Peyer's patch (tissue), 4 donors: ENCODE measurements at places on chromosomes 6 and 20. TPM values are rescaled to one million over a fixed set of nuclear protein-coding genes. Genes with fewer than 3 reads are reported as not detected.

DNA sequence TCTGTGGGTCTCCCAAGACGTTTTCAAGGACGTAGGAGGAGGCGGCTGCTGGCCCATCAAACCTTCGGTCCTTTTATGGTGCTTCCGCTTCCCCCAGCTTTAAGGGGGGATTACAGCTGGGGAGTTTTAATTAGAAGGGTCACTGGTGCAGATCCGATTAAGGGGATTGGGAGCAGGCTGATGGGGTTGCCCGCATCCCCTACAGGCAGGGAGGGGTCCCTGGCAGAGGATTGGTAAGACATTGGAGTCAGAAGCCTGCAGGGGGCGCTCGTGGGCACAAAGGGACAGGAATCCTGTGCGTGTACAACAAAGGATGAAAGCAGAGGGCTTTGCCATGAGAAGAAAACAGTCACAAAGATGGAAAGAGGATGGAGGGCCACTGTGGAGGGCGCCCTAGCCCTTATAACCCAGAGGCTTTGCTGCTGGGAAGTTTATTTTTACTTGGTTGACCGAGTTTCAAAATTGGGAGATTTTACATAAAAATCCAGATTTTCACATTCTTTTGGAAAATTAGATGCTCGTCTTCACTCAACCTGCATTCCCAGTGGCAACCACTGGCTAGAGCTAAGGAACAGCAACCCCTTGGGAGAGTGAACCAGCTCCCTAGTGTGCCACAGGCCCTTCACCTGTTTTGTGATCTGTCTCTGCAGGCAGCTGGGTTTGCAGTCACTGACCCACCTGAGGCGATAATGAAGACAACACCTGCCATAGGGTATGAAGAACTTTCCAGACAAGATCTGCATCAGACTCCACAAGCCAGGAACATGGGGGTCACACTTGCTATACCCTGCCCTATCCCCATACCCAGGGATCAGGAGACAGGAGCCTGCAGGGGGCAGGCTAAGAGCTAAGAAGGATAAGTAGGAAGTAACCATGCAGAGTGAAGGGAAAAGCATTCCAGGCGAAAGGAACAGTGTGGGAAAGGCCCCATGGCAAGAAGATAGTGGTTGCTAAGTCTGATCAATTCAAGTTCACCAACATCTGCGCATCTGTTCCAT, 97.7 kb downstream of the KCNB1 start:
- DNase-seq: peak; percentile 23
- no peaks in the 10 kb centered on the region for H3K36me3 ChIP-seq
- no peak overlapping the region for H3K4me3 ChIP-seq
- H3K27ac ChIP-seq: peak overlapping the region; percentile 17
- no peaks in the 10 kb centered on the region for H3K27me3 ChIP-seq
- no peaks in the 10 kb centered on the region for H3K4me1 ChIP-seq

- H3K27me3 ChIP-seq: no peaks in the 10 kb centered on the region
- DNase-seq: no peak
- H3K4me1 ChIP-seq: no peaks in the 10 kb centered on the region
- no peak overlapping the region for H3K4me3 ChIP-seq
Observed at GRCh38 chr6:54286141-54286540, 22.1 kb upstream of the TINAG start.

DNA sequence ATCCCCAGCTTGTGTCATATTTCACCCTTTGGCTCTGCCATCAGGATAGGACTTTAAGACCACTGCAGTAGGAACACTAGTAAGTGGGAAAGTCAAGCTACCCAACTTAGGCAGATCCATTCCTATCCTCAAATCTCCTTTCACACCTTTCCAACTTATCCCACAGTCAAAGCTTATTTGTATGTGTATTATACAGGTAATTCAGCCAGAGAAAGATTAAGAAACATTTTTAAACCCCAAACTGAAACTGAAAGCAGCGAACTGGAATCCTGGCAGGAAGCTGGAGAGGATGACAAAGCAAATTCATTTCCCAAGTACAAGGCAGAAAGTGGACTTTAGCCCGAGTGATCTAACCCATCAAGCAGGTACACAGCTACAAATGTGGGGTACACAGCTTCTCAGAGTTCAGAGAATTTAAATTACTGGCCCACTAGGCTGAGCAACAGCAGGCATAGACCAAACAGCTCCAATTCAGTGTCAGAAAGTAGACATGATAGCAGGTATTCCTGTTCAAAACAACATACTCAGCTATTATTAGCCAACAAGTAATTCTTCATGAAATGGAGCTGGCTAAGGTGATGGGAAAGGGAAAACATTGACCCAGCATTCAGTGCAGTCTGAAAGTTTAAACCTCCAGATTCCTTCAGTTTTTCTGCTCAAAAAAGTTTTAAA, 39.1 kb downstream of the ILRUN start:
- H3K36me3 ChIP-seq: no peaks in the 10 kb centered on the region
- DNase-seq: no peak
- H3K27me3 ChIP-seq: no peaks in the 10 kb centered on the region
- peak overlapping the region; percentile 38 for H3K4me3 ChIP-seq
- H3K27ac ChIP-seq: peak overlapping the region; percentile 84
- H3K4me1 ChIP-seq: peaks cover 21% of the 10 kb centered on the region

GRCh38 chr20:46023999-46024398, 5.0 kb upstream of the SLC12A5 start:
- DNase-seq: no peak
- H3K27me3 ChIP-seq: no peaks in the 10 kb centered on the region
- no peaks in the 10 kb centered on the region for H3K36me3 ChIP-seq
- peaks cover 17% of the 10 kb centered on the region for H3K4me1 ChIP-seq

DNA sequence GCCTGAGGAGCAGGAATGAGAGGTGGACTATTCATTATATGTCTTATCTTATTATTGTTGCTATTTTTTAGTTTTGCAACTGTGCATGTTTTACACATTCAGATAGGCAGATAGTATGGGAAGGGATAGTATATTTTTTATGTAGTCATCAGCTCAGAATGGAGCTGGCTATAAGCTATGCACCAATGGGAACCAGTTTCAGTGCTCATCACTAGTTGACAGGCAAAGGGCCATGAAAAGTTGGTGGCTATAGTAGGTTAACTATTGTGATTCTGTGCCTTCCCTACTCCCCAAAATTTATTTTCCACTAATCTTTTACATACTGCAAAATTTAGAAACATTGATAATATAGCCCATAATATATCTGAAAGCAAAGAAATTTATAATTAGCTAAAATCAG, 5.3 kb upstream of the UBD start:
- H3K36me3 ChIP-seq: no peaks in the 10 kb centered on the region
- H3K27ac ChIP-seq: no peak overlapping the region
- no peak for DNase-seq
- no peak overlapping the region for H3K4me3 ChIP-seq
- no peaks in the 10 kb centered on the region for H3K27me3 ChIP-seq
- H3K4me1 ChIP-seq: no peaks in the 10 kb centered on the region

GRCh38 chr6:116562614-116563013, 8.7 kb upstream of the RWDD1 start:
- no peak overlapping the region for H3K27ac ChIP-seq
- no peak for DNase-seq
- H3K27me3 ChIP-seq: no peaks in the 10 kb centered on the region
- H3K4me1 ChIP-seq: no peaks in the 10 kb centered on the region
- no peaks in the 10 kb centered on the region for H3K36me3 ChIP-seq
- H3K4me3 ChIP-seq: no peak overlapping the region

Gene LTB
- not detected for total RNA-seq
